ENCODE measurements at places on chromosomes 1 and 21.

DNA sequence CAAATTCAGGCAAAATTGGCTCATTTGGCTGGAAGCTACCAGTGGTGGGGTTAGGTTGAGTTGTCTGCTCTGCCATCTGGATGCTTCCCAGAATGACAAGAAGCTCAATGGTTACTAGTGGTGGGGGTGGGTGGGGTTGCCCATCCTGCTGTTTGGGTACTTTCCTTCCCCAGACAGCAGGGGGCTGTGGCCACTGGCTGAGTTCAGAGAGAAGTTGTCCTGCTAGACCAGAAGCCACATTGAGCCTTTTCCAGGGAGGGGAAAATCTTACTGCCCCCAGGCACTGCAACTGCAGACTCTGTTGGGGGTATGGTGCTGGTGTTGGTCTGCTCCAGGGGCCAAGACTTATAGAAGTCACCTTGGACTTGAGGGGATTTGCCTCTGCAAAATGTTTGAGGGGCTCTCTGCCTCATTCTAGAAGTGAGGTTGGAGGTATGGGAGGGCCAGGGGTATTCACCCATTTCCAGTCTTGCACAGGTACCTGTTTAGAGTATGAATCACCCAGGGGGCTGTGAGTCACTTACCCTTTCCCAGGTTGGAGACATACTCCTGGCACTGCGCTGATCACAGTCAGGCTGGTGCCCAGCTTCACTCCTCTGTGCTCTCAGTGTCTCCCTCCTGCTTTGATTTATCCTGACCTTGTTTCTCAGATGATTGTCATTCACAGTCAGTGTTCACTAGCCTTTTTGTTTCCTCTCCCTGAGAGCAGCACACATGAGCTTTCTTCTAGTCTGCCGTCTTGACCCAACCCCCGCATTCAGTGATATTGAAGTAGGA is 89.1 kb upstream of the NEGR1 start:
- DNase-seq, result no peak

- no peak for DNase-seq
These were observed 111.7 kb downstream of the NAV1 start for GRCh38 chr1:201650623-201650933.

- DNase-seq, result no peak
These were observed 37.0 kb upstream of the PRSS38 start for GRCh38 chr1:227778401-227778947.

DNA sequence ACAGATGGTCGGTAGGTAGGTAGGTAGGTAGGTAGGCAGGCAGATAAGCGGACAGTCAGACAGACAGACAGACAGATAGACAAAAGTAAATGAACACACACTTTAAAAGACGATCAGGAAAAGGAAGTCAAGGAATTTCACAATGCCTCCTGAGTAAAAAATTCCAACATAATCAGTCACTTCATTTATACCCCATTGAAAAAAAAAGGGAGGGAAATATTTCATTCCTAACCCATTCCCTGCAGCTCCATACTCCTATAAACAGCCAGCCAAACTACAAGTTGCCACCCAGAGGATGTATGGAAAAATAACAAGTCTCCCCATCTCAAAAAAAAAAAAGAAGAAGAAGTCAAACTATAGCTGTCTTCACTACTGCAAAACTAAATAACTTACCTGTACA is 43.4 kb downstream of the ZZZ3 start:
- DNase-seq, result no peak

- no peak for DNase-seq
These were observed 2.0 kb downstream of the S100A6 start for GRCh38 chr1:153533689-153534201.

DNA sequence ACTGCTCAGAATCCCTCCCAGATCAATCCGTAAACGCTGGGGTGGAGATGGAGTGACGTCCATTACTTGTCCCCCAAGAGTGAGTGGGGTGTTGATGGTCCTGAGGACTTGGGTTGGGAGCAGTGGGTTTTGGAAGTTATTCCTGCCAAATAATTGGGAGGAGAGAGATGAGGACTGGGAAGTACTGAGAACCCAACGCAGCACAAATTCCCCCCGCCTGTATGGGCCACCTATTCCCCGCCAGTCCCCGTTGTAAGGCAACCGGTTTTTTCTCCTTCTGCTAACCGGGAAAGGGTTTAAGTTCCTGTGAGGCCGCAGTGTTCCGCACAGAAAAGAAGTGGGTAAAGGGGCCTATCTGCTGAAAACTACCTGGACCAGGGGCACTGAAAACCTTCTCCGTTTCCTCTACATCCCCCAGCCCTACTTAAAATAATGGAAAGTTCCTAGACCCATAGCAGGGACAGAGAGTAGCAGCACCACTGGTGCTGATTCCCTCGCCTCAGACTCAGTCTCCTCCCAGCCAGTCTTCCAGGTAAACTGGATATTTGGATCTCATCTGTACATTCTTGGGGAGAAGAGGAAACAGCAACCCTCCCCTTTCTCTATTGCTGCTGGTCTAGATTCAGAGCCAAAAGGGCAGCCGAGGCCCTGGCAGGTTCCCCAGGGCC is 738 bp downstream of the LURAP1 start:
- DNase-seq, result no peak

DNA sequence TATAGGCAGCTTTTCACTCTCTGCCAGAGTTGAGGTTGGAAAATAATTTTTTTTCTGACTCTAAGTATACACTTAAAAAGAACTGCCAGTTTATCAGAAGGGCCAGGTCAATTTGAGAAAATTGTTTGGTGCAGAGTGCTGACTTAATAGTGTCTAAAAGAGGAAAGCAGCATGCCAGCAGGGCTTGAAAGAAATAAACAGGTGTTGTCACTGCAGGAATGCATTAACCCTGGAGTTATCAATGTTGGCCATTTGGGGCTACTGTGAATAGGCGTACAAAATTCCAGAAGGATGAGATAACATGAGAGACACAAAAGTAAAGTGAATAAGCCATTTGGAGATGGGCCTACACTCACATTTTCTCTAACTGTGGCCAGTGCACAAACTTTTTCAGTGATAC is 220.6 kb upstream of the PLD5 start:
- no peak for DNase-seq

DNA sequence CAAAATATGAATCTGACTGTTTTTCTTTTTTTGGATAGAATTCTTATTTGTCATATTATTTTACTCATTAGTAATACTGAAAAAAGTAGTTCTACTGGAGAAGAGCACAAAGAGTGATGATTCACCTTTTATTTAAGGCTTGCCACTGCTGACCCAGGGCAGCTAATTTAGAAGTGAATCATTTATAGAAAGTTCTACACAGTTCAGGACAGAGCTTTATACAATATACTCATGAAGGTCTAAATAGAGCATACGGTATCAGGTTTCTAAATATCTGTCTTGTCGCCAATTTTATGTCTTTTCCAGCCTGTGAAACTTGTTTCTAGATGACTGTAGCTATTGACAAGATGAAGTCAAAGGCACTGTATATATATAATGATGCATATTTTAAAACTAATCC is 25.0 kb downstream of the GIPC2 start:
- DNase-seq, result peak; percentile 24

GRCh38 chr1:227905573-227906487 is 41.9 kb downstream of the WNT9A start:
- DNase-seq, result no peak

DNA sequence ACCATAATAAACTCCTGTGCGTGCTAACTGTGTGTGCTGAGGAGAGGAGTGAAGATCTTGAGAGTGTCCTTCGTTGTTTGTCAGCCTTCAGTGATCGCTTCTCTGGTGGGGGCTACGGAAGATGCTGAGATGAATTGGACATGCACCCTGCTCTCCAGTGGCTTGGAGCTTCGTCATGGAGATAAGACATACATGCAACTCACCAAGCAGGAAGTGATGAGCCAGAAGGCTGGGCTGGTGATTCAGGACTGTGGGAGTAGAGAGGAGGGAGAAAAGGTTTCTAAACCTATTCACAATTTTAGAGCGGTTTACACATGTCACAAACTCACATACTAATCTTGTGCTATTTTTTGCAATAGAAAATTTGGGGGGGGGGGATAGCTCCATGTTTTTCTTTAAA is 128.9 kb upstream of the ADAR start:
- DNase-seq, result no peak

DNA sequence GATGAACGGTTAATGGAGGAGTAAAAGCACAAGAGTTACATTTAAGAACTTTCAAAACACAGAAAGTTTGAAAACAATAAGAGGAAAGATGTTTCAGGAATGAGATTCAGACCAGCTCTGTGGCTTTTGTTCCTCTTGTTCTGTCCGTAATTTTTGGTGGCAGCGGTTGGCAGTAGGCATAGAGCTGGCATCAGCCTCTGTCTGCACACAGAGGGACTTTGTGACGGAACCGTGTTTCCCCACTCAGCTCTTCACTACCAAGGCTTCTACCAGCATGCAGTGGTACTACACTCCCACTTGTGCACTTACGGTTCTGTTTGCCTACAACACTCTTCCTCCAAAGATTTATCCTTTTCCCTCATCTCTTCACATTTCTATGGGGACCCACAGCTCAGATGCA is 212.8 kb downstream of the DSCAM start:
- DNase-seq, result no peak

DNA sequence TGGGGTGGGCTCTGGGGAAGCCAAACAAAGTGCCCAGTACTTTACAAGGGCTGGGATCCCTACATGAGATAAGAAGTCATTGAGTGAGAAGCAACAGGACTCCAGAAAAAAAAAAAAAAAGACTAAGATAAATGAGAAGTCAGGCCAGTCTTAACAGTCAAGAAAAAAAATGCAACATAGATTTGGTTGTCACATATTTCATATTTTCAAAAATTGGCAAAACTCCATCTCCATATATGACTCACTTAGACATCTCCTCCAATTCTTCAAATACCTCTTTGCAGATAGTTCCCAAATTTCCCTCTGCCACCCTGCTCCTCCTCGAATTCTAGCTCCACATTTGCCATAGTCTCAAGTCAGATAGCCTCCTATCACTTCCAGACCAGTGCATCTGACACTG is 20.9 kb upstream of the SIPA1L2 start:
- DNase-seq, result no peak

DNA sequence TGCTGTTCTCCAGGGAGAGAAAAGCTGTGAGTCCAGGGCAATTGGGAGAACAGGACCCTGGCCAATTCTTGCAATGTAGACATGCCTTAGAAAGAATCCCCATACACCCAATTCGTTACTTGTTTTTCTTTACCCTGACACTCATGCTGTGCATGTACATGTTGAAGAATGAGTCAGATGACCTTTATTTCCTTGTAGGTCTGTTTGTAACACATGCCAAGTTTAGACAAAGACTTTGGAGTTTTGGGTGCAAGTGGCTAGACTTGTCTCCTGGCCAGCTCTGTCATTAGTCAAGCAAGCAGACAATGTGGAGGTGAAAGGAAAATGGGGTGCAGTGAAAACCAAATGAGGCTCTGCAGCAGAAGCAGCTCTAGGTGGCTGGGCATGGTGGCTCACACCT is 38.1 kb downstream of the GNPAT start:
- no peak for DNase-seq

DNA sequence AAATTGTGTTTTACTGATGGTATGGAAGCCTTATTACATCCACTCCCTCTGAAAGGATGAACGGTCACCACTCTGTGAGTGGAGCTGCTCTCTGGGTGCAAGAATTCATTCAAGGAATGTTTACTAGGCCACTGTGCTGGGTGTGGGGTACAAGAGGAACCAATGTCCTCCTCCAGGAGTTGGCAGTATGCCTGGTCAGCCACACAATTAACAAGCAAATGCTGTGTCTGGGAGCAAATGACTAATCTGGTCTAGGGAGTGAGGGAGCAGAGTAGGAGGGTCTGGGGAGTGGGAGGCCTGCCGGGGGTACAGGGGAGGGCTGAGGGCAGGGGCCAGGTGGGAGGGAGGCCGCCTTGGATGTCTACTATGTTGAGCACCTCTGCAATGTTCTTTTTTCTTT is 27.2 kb upstream of the TDRD10 start:
- DNase-seq, result no peak

DNA sequence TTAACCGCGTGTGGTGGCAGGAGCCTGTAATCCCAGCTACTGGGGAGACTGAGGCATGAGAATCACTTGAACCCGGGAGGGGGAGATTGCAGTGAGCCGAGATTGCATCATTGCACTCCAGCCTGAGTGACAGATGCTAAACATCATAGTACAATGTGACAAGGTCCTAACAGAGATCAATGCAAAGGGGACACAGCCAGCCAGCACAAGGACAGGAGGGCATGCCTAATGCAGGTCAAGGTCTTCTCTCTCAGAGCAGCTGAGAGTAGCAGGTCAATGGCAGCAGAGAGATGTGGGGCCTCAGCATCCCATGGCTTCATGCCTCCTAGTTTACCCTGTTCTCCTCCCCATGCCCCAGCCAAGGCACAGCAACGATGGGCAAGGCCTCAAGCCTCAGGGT is 3.0 kb upstream of the SMIM11 start:
- DNase-seq, result no peak

GRCh38 chr1:84286071-84286470 is 15.4 kb upstream of the SAMD13 start:
- no peak for DNase-seq

DNA sequence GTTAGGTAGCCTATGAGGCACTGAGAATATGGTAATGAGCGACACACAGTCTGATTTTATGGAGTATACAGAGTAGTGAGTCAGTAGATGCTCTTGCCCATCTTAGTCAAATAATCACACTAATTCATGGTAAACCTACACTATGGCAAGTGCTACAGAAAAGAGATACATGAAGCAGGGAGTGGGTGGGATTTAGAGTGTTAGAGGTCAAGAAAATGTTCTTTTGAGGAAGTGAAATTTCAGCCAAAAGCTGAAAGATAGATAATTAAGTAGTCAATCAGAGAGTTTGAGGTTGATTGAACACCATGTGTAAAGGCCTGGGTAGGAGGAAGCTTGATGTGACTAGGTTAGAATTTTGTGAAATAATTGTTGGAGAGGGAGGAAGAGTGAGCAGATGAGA is 14.7 kb downstream of the MDM4 start:
- peak; percentile 75 for DNase-seq

DNA sequence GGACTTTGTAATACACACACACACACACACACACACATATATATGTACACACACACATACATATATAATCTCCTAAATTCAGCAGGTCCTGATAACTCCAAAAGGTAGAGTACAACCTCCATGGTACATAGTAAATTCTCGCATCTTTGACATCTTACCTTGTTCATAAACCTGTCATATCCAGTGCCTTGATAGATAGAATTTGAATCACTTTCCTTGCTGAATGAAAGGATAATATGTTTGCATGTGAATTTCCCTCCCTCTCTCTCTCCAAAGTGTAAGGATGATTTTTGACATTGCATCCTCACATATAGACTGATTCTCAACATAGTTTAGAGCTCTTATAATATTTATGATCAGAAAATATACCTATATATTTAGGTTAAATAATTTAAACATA is 567.1 kb upstream of the ADGRL2 start:
- no peak for DNase-seq

DNA sequence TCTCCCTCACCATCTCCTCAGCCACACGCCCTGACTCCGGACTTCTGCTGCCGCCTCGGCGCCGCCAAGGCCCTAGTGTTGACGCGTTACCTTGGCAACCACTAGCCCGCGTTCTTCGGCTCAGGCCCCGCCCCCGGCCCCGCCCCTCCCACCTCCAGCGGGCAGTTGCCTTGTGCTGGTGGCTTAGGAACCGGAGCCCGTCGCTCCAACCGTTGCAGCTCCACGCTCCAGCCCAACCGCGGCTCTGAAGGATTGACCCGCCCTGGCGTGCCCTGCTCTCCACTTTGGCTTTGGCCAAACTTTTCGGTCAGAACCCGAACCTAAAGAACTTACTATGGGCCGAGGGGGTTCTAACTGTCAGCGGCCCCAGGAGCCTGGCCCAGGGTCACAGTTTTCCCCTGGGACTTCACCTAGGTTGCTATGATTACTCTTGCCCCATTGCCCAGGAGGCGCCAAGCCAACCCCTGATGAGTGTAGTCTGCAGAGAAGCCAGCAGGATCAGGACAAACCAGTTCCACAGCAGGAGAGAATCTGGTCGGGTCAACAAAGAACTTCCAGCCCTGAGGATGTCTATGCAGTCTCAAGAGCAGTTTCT is at the start of gene CFAP45:
CFAP45 (minus strand) TSS at position 80 of the 595 bp plus-strand sequence; CDS start at position 13, 67 bp downstream.
- DNase-seq, result peak; percentile 57

Measured in GM12865 (cell line).